ENCODE measurements at places on chromosomes 7 and 10.
A peak's percentile ranks its signal among the peaks of the same experiment; 100 is the strongest.

GRCh38 chr7:139887992-139888481 lies 59.0 kb downstream of the TBXAS1 start:
- no peak for DNase-seq

DNA sequence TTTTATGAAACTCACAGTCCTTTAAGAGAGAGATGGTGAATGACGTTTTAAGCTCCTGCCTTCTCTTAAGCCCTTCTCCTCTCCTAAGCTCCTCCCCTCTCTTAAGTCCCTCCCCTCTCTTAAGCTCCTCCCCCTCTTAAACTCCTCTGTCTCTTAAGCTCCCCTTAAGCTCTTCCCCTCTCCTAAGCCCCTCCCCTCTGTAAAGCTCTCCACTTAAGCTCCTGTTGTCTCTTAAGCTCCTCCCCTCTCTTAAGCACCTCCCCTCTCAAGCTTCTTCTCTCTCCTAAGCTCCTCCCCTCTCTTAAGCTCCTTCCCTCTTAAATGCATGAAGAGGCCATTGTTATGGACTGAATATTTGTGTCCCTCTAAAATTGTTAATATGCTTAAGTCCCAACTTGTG lies 1180.6 kb upstream of the AUTS2 start:
- no peak for DNase-seq

GRCh38 chr7:156732091-156732625 lies 91.6 kb downstream of the RNF32 start:
- no peak for DNase-seq

DNA sequence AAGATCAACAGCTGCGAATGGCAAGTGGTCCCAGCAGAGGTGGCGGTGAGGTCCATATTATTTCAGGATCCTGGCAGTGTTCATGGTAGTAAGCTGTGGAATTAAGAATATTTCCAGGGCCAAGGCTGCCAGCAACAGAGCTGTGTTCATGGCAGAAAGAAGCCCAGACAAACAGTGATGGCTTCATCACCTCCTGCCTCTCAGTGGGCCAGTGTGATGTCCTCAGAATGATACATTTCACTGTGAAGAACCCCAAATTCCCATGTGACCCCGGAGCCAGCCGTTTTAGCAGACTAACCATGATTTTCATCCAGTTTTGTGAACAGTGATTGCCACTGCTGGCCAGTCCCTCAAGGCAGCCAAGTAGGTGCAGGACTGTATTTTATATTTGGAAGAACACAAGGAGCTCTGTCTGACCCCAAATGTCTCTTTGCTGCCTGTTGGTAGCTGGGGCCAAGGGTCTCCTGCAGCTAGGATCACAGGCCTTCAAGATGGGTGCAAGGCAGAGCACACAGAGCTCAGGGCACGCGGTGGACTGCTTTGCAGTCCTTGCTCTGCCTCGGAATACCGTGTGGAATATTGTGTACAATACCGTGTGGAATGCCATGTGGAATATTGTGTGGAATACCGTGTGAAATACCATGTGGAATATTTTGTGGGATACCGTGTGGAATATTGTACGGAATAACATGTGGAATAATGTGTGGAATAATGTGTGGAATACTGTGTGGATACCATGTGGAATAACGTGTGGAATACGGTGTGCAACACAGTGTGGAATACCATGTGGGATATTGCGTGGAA lies 132.3 kb upstream of the CHST15 start:
- DNase-seq: no peak

DNA sequence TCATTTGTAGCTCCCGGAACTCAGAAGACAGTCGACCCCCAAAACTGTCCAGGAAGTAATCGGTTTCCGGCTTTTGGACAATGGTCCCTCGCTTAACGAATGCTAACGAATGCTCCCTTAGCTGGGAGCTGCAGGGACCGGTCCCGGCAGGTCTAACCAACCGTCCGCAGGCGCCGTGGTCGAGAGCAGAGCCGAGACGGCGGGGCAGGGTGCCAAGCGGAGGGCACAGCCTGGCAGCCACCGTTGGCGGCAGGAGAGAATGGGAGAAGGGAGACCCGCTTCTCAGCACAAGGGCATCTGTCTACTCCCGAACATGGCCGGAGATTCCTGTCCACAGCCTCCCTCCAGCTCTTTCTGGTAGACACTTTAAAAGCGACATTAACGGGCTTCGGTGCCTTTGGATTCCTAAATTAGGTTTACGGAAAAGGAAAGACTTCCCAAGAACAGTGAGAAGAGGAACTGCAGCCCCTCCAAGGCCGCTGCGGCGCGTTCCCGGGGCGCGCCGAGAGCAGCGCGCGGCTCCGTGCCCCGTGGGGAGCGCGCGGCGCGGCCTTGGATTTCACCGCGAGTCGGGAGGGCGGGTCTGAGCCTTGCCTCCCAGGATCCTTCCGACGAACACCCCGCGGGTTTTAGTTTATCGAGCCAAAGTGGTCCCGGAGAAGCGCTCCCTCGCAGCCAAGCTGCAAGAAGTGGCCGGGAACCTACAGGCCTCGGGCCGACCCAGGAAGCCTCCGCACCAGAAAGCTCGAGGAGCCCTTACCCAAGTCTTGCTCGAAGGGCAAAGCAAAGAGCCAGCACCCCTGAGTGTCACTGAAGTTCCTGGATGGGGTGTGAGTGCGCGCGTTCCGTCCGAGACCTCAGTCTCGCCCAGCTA lies 3.6 kb upstream of the TBX20 start:
- no peak for DNase-seq

- no peak for DNase-seq
Observed at GRCh38 chr7:116631676-116632075, 40.3 kb upstream of the MET start.

DNA sequence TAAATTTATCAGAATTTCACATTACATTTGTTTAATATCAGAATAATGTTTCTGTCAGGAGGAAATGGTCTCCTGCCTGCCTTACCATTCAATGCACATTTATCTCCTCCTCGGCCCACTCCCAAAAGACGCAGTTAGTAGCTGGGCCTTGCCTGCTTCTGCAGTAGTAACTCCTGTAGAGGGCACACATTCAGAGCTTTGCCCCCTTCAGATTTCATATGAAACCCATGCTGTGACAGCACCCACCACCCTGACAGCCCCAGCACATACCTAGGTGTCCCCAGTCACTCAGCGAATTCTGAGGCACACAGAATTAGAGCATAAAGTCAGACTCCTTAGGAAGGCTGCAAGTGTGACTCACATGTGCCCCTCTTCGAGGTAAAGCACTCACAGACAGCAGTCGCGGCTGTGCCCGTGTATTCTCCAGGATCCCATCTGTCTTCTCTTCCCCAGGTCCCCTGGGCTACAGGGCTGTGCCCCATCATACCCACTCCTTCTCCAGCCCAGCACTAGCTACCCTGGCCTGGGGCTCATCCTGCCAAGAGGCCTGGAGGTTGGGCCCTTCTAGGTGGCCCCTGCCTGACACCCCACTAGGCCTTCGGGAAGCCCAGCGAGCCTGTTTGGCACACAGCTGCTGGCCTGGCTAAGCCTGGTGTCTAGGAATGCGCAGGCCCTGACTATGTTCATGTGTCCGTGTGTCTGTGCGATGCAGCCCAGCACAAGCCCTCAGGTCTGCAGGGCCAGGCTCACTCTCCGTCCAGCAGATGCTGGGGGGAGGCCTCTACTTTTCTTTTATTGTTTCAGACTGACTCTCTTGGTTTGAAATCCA lies 4.7 kb upstream of the DEPP1 start:
- no peak for DNase-seq

- no peak for DNase-seq
Observed at GRCh38 chr10:49509771-49510303, 29.1 kb downstream of the ERCC6 start.

DNA sequence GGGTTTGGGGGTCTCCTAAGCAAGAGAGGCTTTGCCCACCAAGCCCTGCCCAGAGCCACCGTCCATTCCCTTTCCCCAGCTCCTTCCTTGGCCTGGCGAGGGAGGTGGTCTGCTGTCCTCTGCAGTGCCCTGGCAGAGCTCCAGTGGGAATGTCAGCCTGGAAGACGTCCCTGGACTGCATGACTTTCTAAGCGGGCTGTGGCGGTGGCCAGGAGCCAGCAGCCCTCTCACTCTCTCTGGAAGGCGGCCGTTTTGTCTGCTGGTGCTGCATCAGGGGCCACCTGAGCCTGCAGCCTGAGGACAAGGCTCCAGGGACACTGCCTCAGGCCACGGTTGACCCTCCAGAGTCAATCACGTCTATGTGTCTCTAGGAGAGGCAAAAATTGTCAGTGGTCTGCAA lies 271.0 kb downstream of the SKAP2 start:
- no peak for DNase-seq

GRCh38 chr7:83546586-83546985 lies 102.4 kb downstream of the SEMA3E start:
- no peak for DNase-seq

DNA sequence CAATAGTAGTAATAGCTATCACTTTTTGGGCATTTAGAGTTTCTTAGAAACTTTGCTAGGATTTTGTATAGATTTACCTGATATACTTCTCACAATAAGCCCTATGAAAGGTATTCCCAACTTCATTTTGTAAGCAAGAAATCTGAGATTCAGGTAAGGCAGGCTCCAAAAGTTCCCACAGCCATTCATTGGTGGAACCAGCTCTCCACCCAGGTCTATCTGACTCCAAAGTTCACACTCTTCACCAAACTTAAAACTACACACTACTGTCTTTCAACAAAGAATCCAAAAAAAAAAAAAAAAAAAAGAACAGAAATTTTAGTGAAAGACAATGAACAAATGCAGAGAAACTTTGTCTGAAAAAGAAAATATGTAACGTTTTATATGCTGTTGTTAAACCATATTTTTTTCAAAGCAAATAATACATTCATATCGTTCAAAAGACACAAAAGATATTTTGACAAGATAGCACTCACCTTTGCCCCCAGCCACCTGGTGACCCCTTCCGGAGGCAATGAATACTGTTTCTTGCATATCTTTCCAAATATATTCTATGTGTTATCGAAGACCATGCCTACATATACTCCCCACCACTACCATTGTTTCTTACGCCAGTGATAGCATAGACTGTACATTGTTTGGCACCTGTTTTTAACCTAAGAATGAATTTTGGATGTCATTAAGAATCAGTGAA lies 108.2 kb downstream of the C1GALT1 start:
- DNase-seq: no peak

GRCh38 chr10:43136995-43137716 lies 1.1 kb upstream of the CSGALNACT2 start:
- no peak for DNase-seq

DNA sequence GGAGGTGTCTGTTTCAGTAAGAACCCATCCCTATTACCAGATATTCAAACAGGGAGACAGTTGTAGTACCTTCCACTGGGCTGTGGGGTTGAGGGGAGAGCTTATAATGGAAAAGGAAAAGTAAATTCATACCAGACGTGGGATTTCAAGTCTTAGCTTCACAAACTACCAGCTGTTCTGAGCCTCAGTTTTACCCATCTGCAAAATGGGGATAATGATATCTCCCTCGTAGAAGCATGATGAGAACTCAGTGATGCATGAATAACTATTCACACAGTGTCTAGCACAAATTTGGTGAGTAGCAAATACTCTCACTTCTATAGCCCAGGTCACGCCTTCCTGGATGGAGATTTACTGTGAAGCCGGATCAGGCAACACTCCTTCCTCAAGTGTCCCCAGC lies 29.1 kb upstream of the IKZF1 start:
- no peak for DNase-seq

DNA sequence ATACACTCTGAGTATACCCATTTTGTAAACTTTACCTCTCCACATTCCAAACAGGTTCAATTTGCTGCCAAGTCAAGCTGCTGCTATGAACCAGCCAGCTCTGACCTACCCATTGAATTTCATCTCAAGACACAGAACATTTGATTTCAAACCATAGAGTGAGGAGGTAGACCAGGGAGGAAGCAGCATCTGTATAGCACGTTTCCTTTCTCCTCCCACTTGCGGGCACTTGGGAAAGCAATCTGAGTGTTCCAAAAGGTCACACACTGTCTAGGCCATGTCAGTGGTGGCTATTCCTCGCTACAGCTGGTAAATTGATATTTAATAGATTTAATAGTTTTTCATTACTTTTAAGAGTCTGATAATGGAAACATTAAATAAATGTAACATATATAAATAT lies 147.8 kb upstream of the EEPD1 start:
- no peak for DNase-seq

GRCh38 chr7:117937049-117937752 lies 64.0 kb upstream of the CTTNBP2 start:
- no peak for DNase-seq

DNA sequence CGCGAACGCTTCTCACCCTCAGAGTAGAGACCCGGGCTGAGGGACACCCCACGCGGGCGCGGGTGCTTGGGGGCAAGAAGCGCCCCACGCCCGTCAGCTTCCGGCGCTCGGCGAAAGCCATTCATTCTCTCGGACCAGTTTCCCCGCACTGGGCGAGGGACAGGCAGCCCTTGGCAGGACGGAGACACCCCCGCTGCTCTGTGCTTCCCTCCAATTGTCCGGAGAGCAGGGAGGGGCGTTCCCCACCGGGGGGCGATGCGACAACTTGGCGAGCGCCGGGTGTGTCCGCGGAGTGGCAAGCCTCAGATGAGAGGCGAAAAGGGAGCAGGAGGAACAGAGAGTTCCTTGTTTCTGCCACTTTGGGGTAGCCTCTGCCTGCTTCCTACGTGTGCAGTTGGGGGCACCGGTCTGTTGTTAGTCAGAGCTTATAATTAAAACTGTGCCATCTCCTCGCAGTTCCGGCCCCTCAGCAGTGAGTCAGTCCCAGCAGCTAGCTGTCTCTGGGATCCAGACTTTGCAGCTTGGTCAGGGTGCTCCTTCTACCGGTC lies 1.7 kb downstream of the GPR158 start:
- peak; percentile 32 for DNase-seq

DNA sequence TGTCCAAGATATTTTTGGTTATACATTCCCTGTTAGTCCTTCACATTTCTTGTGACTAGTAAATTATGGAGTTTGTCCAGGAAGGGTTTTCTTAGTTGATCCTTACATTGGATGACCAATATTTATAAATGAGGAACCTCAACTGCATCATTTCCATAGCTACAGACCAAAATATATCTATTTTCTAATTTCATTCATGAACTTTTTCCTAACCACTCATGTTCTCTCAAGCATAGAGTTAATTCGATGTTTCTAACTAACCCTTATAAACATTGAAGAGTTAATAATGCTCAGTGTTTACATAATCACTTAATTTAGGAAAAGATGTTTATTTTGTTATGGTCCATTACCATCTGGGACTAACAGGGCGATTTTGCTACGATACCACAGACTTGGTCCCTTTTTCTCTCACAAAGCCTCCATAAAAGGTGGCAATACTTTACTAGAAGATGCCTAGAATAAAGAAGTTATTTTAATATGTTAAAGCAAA lies 591.0 kb downstream of the MAGI2 start:
- DNase-seq: no peak

- DNase-seq: no peak
Observed at GRCh38 chr10:16519908-16520861, 1.5 kb downstream of the C1QL3 start.

DNA sequence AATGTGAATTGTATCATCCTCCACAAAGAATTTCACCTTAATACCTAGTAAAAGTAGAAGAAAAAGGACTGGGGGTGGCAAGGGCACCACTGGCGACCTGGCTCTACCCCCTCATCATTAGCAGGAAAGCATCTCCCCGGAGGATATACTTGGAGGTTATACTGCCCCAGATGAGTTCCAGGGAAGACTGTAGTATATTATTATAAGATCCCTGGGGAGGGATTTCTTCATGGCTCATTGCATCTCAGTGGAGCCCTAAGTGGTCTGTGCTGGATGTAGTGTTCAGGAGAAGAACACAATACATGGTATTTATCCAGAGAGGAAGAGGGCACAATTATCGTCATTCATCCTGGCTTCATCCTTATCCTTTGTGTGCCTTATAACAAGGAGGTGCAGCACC lies 14.2 kb upstream of the DYNC1I1 start:
- no peak for DNase-seq

GRCh38 chr10:44947371-44948152 lies 12.0 kb upstream of the RASSF4 start:
- DNase-seq: no peak

All from midbrain (tissue), 1 donor.